ENCODE measurements at places on chromosomes 2 and 18.

- no peak for DNase-seq
These were observed 151.3 kb downstream of the KCTD1 start for GRCh38 chr18:26397019-26397418.

DNA sequence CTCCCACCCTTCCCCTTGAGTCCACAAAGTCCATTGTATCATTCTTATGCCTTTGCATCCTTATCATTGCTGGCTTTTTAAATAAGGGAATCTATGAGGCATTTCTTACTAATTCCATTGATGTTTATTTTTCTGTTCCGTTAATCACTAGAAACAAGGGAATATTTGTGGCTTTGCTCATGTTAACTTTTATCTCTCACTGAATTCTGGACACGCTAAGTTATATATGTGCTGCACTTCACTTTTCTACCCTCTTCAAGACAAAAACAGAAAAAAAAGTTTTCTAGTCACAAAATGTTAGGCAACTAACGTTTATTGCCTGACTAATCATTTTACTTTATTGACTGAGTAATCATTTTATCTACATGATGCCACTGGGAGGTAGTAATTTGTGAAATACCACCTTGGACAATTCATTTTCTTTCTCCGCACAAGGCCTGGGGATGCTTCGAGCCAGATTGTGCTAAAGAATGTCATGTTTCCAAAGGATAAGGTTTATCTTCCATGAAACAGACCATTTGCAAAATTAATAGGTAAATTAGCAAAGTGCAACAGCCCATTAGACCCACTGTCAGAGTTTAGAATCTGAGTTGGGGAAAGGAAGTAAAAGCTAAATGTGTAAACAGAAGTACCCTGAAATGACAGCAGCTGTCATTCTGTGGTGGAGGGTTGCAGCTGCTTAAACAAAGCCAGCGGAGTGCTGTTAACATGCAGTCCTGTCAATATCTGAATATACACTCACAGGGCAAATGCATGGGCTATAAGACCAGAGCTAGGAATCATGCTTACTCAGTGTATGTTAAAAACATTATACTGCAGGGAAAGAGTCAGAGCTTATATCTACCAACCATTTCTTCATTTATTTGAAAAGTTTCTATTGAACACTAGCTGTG is 658.7 kb downstream of the CNTNAP5 start:
- peak; percentile 81 for DNase-seq

DNA sequence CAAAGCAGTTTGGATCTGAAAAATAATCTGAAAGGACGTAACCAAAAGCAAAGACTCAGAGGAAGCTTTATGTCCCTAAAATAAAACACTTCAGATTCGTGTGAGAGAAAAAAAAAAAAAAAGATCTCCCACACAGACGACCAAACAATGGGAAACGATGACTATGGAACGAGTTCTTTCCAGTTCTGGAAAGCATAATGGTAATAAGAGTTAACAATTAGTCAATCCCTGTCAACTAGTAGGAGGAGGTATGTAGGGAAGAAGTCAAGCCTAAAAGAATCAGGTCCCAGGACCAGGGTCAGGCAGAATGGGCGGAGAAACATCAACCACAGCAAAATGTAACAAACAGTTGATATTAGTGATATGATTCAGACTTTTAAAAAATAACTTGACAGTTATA is 170.3 kb upstream of the SETBP1 start:
- no peak for DNase-seq

- no peak for DNase-seq
These were observed 120.7 kb upstream of the FHL2 start for GRCh38 chr2:105519516-105519915.

DNA sequence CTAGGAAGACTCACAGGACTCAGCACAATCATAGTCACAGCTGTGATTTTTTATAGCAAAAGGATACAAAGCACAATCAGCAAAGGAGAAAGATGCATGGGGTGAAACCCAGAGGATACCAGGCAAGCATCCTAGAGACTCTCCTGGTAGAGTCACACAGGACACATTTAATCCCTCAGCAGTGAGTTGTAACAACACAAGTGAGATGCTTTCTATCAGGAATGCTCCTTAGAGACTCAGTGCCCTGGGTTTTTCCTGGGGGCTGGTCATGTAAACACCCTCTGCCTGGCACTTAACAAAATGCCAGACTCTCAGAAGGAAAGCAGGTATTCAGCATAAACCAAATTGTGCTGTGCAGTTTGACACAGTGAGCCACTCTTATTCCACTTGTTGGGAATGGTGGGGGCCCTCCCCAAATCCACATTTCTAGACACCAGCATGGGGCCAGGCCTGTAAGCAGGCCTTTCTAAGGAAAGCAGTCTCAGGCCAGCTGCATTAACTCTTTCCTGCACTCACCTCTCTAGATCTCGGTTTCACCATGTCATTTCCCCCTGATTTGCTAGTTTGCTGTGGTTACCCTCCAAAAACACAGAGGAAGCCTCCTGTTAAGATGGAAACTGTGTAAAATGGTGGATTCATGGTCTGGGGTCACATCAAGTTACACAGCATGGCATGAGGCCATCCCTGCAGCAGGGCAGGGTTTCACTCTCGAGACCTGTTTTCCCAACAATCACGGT is 16.9 kb upstream of the RNU4ATAC start:
- DNase-seq: no peak

GRCh38 chr2:1726558-1726957 is 17.8 kb downstream of the PXDN start:
- no peak for DNase-seq

- DNase-seq: peak; percentile 62
These were observed 143.6 kb upstream of the MAP3K20 start for GRCh38 chr2:172931918-172932520.

- peak; percentile 73 for DNase-seq
These were observed 37.1 kb upstream of the GPR75 start for GRCh38 chr2:53896864-53897263.

DNA sequence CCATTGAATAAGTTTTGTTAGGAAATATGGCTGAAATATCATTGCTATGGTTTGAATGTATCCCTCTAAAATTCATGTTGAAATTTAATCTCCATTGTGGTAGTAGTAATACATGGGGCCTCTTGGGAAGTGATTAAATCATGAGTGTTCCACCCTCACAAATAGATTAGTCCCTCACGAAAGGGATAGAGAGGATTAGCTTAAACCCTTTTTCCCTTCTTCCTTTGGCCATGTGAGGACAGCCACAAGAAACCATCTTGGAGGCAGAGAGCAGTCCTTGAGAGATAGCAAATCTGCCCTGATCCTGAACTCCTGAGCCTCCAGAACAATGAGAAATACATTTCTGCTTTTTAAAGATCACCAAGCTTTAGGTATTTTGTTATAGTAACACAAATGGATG is 274.2 kb downstream of the CDH19 start:
- no peak for DNase-seq

DNA sequence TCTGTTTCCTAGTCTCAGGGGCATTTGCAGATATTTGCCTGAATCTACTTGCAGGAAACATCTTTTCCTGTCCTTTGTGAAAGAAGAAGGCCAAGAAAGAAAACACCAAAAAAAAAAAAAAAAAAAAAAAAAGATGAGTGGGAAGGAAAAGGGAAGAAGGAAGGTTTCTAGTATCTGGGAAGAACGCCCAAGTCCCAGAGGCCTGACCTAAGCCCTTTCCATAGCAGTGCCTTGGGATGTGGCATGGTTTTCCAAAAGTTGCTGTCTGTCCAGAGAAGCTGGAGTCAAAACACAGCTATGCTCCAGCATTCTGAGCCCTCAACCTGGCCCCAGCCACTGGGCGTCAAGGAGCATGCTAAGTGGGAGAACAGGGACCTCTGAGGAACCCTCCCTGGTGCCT is 123.5 kb downstream of the INHBB start:
- peak; percentile 24 for DNase-seq

DNA sequence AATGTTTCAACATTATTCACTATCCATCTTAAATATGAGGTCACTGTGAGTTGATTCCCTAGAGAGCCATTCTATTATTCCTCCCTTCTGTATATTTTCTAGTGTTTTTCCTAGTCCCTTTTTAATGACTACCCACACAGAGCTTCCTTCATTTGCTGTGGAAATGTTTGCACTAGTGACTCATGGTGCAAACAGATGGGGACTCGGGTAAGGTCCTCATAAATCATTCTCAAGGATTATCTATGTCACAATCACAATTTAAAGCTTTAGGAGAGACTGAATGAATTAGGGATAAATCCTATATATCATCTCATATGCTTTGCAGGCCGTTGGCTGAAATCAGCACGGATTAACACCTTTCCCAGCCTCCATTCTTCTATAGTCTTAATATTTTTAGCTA is 159.6 kb downstream of the DCC start:
- DNase-seq: no peak

DNA sequence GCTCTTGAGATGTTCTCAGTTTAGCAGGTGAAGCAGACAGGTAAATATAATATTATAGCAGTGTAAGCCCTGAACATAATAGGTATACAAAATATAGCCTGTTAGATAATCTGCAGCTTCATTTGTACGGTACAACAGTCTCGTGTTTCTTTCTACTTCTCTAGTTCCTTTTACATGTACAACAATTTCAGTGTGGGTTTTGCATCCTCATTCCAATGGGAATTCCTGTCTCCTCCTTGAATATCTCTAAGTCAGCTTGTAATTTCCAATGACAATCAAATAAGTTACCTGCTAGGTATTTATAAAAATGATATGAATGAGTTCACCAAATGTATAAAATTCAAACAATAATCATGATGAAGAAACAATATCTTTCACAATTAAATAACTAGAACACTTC is 330.0 kb upstream of the RND3 start:
- no peak for DNase-seq

DNA sequence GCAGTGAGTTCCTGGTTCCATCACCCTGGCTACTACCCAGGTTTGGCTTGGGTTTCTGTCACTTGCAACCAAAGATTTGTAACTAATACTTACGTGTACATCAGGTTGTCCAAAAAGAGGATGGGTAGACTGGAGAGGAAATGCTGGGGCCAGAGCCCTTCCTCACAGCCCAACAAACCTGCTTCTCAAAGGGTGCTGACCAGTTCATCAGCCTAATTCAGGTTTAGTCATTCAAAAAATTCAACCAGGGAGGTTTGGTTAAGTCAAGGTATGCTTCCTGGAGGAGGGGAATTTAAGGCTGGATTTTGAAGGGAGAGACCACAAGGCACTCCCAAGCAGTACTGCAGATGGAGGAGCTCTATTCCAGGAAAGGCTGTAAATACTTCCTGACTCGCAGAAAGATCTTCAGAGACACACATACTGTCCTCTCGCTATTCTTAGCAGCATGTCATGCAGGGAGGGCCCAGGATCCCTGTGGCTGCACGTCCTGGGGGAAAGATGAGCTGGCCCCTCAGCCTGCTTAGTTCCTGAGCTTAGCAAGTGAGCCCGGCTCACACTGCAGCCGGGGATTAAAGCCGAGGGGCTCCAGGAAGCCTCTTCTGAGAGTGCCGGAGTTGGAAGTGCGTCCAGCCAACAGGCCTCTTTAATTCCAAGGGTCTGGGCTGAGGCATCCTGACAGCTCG is 40.0 kb upstream of the BIN1 start:
- DNase-seq: peak; percentile 31

- no peak for DNase-seq
These were observed 103.5 kb downstream of the ADD2 start for GRCh38 chr2:70664525-70664924.

DNA sequence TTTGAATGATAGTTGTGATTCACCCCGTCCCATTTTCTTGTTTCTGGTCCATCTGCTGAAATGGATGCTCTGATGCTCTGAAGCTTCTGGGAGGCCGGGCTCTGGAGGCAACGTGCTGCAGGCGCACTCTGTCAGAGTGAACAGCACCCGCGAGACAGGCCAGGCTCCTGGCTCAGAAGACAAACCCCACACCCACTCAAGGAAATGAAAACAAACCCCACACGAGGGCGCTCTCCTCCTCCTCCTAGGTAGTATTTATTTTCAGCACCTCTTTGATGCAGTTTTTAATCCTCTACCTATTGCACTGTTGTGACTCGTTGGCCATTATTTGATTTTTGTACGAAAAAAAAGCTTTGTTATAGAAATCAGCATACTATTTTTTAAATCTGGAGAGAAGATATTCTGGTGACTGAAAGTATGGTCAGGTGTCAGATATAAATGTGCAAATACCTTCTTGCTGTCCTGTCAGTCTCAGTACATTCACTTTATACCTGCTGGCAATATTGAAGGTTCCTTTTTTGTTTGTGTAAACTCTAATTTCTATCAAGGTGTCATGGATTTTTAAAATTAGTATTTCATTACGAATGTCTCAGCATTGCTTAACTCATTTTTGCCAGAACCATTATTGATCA is 10.3 kb upstream of the CHST10 start:
- peak; percentile 32 for DNase-seq

- DNase-seq: no peak
These were observed 36.9 kb downstream of the EPC2 start for GRCh38 chr2:148681443-148681842.

- no peak for DNase-seq
These were observed 31.6 kb downstream of the MARCO start for GRCh38 chr2:118973542-118973951.

DNA sequence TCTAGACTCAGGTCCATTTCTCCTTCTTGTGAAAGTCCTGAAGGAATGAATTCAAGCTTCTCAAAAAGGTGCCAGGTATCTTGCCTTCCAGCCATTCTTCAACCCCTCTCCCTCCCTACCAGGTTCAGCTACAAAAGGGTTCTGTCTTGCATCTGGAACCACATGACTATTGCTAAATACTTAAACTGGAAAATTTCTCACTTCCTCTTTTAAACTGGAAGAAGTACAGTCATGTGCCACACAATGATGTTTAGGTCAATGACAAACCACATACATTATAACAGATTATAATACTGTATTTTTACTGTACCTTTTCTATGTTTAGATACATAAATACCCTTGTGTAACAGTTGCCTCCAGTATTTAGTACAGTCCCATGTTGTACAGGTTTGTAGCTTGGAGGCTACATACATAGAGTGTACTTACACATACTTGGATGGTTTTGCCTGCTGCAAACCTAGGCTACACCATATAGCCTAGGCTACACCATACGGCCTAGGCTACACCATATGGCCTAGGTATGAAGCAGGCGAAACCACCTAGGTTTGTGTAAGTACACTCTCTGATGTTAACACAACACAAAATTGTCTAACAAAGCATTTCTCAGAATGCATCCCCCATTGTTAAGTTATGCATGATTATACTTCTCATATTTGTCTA is 142.0 kb upstream of the DNMT3A start:
- DNase-seq: no peak

DNA sequence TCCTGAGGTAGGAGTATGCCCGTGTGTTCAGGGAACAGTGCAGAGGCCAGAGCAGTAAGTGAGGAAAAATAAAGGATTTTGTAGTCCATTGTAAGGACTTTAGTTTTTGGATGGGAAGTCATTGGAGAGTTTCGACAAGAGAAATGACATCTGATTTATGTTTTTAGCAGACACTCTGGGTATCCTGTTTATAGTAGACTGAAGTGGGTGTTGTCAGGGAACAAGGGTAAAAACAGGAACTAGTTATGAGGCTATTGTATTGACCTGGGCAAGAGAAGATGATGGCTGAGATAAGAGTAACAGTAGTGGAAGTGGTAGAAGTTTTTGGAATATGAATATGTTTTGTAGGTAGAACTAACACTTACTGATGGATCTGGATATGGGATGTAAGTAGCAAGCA is 59.8 kb downstream of the GTF2A1L start:
- DNase-seq: no peak

GRCh38 chr2:240502430-240503121 is 55.2 kb downstream of the ANKMY1 start:
- DNase-seq: no peak

GRCh38 chr18:79531386-79531785 is 135.7 kb downstream of the NFATC1 start:
- no peak for DNase-seq

- no peak for DNase-seq
These were observed 469.0 kb upstream of the SALL3 start for GRCh38 chr18:78510636-78511035.

GRCh38 chr2:237337586-237337985 is 76.4 kb downstream of the COL6A3 start:
- no peak for DNase-seq

GRCh38 chr2:176614049-176614448 is 344.8 kb downstream of the MTX2 start:
- no peak for DNase-seq
